ENCODE measurements at places on chromosomes 12 and 14.

DNA sequence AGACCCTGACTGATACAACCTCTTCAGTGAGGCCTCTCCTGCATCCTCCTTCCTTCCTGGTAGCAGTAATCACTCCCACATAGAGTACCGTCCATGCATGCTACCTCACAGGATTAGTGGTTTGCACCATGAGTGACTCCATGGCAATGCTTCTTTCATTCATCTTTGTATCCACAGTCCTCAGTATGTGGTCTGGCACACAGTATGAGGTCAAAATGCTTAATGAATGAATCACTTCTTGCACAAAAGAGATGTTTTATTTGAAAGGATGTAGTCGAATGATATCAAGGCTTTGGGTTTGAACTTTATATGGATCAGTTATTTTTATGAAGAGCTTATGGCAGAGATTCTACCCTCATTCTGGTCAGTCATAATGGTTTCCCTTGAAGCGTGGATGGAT lies 42.2 kb downstream of the KCNA5 start:
- DNase-seq: no peak

DNA sequence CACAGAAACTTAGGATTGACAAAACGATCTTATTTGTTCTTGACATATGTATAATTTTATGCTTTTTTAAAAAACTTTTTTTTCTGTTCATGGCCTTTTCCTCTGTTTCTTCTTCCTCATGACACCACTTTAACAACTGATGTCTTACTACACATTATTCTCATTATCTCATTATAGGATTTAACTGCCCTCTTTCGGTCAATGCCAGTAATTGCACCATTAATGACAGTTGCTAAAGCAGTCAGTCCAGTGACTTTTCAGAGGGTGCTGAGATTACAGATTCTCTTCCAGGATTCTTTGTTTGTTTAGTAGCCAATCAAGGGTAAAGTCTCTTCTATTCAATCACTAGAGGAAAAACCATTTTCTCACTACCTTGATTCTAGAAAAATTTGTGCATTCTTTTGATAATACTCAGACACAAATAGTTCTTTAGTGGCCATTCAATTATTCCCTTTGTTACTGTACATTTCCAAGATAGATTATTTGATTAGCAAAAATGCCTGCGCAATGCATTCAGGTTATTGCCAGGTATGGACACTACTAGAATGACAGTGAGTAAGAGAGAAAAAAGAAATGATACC lies 50.1 kb downstream of the KLRG1 start:
- DNase-seq: peak; percentile 25

- DNase-seq: no peak
These were observed 85.4 kb downstream of the C12orf50 start for GRCh38 chr12:87943762-87944161.

DNA sequence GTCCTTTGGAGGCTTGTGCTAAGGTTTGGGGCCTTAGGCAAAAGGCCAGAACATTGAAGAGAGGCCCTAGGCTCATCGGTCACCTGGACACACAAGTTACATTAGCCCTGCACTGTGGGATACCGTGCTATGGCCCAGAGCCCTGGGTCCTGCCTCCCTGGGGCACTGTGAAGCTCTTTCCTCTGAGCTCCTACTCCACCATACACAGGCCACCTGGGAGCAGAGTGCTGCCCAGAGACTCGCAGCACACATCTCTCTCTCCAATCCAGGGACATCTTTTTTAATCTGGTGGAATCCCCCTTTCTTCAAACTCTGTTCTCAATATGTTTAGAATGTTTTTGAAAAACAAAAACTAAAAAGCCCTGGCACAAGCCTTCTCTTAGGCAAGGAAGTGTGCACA lies 314.2 kb upstream of the RGS6 start:
- no peak for DNase-seq

- no peak for DNase-seq
These were observed 26.3 kb downstream of the WNT5B start for GRCh38 chr12:1655225-1655788.

DNA sequence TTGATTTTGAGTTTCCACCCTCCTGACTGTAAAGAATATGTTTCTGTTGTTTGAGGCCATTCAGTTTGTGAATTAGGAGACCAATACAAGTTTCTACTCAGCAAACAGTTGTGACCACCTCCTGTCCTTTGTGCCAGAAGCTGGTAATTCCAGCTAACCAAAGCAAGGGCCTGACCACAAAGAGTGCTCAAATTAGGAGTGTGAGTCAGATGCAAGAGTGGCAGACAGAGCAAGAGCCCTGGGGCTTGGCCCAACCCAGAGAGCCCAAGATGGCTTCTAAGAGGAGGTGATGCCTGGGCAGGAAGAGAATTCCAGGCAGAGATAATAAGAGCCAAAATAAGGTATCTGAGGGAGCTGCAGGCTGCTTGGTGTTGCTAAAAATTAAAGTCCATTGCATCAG lies 77.7 kb upstream of the C14orf132 start:
- no peak for DNase-seq

DNA sequence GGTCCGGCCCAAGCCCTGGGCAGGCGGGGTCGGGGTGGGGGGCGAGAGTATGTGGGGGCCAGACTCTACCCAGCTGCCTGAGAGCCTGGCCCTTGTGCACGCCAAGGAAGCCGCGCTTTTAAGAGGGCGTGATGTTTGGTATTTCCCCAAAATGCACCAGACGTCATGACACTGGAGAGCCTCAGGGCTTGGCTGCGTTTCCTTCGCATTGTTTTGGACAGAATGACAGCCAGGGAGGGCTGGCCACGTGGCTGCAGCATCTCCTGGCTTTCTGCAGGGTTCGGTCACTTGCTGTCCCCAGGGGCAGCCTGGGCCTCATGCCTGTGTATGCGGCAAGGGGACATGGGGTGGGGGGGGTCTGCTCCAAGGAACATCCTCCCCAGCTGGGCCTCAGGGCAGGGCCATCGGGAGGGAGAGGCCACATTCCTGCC lies 16.1 kb upstream of the NUDT14 start:
- no peak for DNase-seq

Measured in CD4-positive, alpha-beta T cell treated with Interleukin-1 beta for 1 hour (primary cell).